ENCODE measurements at places on chromosomes 2 and 18.

GRCh38 chr2:196592911-196593881 is 46.3 kb upstream of the CCDC150 start:
- DNase-seq, result no peak

- no peak for DNase-seq
Observed at GRCh38 chr2:866009-866680, 84.5 kb upstream of the SNTG2 start.

GRCh38 chr2:73740767-73741166 is 3.6 kb upstream of the TPRKB start:
- no peak for DNase-seq

DNA sequence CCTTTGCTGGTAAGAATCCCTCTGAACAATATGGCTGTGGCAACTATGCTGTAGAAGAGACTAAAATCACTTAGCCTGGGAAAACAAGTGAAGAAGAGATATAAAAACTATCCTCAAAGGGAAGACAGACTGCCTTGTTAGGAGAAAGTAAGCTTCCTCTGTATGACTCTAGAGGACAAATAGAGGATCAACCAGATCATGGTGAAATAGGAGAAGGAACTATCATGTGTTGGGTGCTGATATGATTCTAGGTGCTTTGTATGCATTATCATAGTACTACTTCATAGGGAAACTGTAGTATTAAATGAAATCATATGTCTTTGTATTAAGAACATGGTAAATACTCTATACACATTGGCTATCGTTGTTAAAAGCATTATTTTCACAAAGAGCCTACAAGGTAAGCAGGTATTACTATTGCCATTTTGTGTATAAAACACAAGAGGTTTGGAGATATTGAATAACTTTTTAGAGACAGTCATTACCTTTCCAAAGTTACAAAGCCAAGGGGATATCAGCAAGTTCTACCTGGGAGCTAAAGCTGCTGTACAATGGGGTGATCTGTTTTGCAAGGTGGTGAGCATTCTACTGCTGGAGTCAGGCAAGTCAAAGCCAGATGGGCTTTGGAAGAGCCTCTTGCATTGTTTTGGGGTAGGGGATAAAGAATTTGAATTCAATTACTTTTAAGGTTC is 402.6 kb downstream of the ALK start:
- DNase-seq, result no peak

DNA sequence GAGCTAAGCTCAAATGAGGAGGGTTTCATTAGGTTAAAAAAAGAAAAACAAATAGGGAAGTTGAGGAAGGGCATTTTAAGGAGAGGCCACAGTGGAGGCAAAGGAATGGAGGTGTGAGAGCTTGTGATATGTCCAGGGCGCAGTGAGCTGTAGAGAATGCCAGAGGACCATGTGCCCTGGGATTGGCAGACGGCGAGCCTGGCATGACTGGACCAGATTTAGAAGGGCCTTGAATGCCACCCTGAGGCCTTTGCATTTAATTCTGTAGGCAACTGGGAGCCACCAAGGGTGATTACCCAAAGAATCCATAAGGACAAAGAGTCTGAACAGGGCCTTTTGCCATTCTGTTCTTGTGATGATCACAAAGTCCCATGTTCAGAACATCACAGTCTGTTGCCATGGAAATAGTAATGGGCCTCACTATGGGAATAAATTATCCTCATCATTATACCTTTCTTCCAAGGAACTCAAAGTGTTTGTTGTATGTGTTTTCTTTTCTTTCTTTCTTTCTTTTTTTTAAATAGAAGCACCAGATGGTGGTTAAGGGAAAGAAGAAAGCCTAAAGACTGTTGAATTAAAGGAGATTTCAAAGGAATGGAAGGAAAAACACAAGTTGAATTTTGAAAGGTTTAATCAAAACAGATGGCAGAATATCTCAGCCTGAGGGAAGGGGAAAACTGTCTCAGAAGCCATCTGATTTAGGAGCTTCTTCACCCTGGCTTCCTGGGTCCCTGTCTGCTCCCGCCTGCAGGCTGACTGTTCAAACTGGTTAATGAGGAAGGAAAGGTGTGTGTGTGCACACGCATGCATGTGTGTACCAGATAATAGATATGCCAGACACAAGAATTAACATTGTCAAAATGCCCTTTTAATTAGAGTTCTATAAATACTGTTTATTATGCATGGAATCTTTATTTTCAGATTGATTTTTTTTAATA is 31.6 kb upstream of the NCOA1 start:
- no peak for DNase-seq

Measured in stimulated activated CD8-positive, alpha-beta memory T cell treated with anti-CD3 and anti-CD28 coated beads, Interleukin-7, amount 100 ng/mL, for 48 hours (primary cell).